DND-41 (cell line): ENCODE measurements at places on chromosomes 2 and 18.

DNA sequence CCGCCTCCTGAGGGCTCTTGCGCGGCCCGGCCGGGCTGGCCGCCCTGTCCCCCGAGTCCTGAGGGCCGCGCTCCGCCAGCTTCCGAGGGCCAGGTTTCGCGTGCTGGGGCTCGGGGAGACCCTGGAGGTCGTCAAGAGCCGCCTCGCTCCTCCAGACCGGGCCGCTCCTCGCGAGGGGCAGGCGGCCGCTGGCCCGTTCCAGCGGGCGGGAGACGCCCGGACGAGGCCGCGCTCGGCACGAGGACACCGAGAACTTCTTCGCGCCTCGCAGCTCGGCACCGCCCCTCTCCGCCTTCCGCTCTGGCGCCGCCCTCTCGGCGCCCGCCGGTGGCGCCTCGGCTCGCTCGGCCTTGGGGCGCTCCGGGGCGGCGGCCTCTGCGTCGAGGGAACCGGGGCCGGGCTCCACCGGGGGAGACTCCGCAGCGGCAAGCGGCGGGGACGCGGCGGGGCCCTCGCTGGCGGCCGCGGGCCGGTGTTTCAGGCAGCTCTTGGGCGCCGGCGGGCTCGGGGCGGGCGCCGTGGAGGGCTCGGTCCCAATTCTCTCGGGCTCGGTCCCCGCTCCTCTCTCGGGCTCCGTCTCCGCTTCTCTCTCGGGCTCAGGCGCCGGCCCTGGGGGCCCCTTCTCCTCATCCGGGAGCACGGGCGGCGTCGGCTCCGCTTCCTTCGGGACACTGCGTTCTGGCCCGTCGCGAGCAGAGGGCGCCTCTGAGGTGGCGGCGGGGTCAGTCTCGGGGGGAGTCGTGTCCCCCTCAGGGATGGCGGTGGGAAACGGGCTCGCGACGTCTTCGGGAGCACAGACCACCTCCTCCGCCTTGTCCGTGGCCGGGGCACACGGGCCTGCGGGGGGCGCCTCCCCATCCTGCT is 91.6 kb upstream of the MGAT4A start:
- DNase-seq: no peak

- no peak for DNase-seq
These were observed 162.8 kb downstream of the TPGS2 start for GRCh38 chr18:36665952-36666351.

DNA sequence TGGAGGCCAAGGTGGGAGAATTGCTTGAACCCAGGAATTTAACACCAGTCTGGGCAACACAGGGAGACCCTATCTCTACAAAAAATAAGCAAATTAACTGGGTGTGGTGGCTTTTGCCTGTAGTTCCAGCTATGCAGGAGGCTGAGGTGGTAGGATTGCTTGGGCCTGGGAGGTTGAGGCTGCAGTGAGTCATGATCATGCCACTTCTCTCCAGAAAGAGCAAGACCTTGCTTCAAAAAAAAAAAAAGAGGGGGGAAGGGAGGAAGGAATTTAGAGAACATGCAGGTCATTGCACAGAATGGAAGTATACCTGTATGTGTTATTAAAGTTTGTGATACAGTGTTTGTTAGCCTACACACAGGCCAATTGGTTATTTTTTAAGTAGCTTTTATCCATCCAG is 25.8 kb downstream of the PKP4 start:
- no peak for DNase-seq

DNA sequence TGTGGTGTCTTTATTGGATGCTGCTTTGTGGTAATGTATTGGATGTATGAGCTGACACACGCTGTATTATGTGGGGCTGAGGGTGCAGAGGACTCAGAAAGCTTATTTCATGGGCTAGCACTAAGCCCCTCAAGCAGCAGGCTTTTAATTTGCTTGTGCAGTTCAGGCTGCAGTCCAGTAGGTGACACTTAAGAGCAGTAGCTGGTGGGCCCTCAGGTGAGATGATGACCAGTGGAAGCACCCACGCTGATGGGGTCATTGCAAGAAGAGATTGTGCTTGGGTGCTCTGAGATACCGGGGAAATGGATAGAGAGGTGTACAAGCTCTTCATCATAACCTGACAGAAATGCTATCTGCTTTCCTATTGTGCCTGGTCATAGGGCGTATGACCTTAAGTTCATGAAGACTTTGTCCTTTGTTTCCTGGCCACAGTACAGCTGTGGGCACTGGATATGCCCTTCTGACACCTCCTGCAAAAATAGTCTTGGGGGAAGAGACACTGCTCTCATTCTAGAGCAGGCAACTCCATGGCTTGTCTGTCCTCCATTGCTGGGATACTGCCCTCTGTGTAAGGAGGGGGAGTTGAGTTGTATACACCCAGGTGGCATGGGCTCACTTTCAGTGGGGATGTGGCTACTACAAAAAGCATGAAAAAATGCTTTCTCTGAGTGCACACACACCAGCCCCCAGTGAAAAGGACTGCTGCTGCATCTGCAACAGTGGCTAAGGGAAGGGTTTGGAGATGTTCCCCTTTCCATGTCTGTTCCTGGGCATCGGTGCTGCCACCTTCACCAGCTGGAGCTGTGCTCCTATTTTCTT is 205.7 kb upstream of the ZSWIM2 start:
- DNase-seq: no peak
